ENCODE measurements at places on chromosomes 3 and 15. TPM values are rescaled to one million over a fixed set of nuclear protein-coding genes. Genes with fewer than 3 reads are reported as not detected.

- H3K27me3 ChIP-seq: no peaks in the 10 kb centered on the region
- H3K27ac ChIP-seq: no peak overlapping the region
- H3K4me3 ChIP-seq: no peak overlapping the region
- DNase-seq: no peak
Measured at GRCh38 chr3:98874602-98875249, 26.8 kb downstream of the DCBLD2 start.

- peaks cover 10% of the 10 kb centered on the region for H3K4me1 ChIP-seq
- no peak overlapping the region for H3K27ac ChIP-seq
- no peak overlapping the region for H3K4me3 ChIP-seq
- H3K27me3 ChIP-seq: no peaks in the 10 kb centered on the region
- no peaks in the 10 kb centered on the region for H3K36me3 ChIP-seq
Measured at GRCh38 chr3:141243271-141243707, 11.7 kb downstream of the PXYLP1 start.

DNA sequence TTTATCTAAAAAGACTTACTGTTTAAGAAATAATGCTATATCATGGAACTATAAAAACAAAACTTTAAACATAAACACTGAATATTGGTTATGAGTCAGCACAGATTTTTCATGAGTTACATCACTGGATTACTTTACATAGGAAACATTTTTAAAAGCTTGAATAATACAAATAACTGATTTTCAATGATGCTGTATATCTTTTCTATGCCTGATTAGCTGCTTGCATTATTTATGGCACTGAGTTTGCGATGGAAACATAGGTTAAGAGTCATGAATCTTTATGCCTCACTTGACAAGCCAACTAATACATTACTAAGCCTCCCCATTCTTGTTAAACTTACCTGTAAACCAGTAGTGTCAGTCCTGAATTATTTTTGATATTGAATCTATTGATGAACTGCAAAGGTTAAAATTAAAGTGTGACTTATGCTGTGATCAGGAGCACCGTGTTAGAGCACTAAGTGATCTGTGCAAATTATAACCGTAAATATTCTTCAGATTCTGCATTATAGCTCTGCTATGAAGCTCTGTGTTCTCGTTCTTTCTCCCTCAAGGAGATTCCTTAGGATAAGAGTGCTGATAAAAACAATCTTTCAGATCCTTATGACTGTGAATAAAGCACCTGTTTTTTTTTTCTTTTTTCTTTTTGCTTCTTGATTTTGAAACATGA lies 437.3 kb upstream of the BCHE start:
- no peaks in the 10 kb centered on the region for H3K4me1 ChIP-seq
- no peak for DNase-seq
- H3K4me3 ChIP-seq: no peak overlapping the region
- H3K27ac ChIP-seq: no peak overlapping the region

GRCh38 chr3:33898901-33899300 lies 100.5 kb downstream of the PDCD6IP start:
- H3K4me3 ChIP-seq: no peak overlapping the region
- no peak overlapping the region for H3K27ac ChIP-seq
- no peaks in the 10 kb centered on the region for H3K27me3 ChIP-seq
- no peaks in the 10 kb centered on the region for H3K36me3 ChIP-seq

Gene NTRK3
- not detected for total RNA-seq

Gene BSN
- total RNA-seq: 1.5 TPM

Gene PLXNB1
- total RNA-seq: 35.6 TPM

Measured in HCT116 (cell line).